ENCODE measurements at places on chromosomes 2 and 18. TPM values are rescaled to one million over a fixed set of nuclear protein-coding genes. Genes with fewer than 3 reads are reported as not detected.

GRCh38 chr2:96144481-96145035 lies 682 bp downstream of the DUSP2 start:
- H3K27me3 ChIP-seq, result no peaks in the 10 kb centered on the region
- DNase-seq, result no peak
- peaks cover 17% of the 10 kb centered on the region for H3K4me1 ChIP-seq
- H3K4me3 ChIP-seq, result peak overlapping the region; percentile 52

GRCh38 chr2:219107758-219108157 lies 47.0 kb upstream of the IHH start:
- H3K27ac ChIP-seq, result no peak overlapping the region
- H3K27me3 ChIP-seq, result no peaks in the 10 kb centered on the region
- no peaks in the 10 kb centered on the region for H3K36me3 ChIP-seq
- H3K4me1 ChIP-seq, result peaks cover 10% of the 10 kb centered on the region
- H3K4me3 ChIP-seq, result no peak overlapping the region
- DNase-seq, result no peak

GRCh38 chr2:202278036-202278760 lies 12.6 kb downstream of the NOP58 start:
- DNase-seq, result no peak
- H3K4me1 ChIP-seq, result peaks cover 6% of the 10 kb centered on the region
- no peak overlapping the region for H3K27ac ChIP-seq

DNA sequence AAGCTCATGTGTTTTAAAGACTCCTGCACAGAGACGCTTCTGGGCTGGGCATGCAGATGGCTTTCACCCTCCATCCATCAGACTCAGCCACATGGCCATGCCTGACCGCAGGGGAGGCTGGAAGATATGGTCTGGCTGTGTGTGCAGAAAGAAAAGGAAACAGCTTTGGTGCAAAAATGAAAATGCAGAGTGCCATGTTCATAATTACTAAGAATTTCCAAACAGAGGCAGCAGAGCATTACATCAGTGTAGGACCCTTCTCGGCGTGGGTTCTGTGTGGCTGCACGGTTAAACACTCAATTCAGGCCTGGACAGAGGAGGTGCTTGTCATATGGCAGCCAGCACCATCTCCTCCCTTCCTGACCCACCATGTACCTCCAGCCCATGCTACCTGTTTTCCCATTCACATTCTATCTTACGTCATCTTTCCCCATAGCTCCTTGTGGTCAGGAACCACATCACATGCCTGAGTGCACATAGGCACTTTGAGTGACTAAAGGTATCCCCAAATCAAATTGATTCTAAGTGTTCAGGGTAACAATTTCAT lies 200.3 kb upstream of the ID2 start:
- no peak overlapping the region for H3K4me3 ChIP-seq
- H3K36me3 ChIP-seq, result no peaks in the 10 kb centered on the region
- no peaks in the 10 kb centered on the region for H3K27me3 ChIP-seq
- no peak overlapping the region for H3K27ac ChIP-seq

- H3K4me1 ChIP-seq, result no peaks in the 10 kb centered on the region
- H3K27ac ChIP-seq, result no peak overlapping the region
- no peaks in the 10 kb centered on the region for H3K27me3 ChIP-seq
- no peak for DNase-seq
- no peaks in the 10 kb centered on the region for H3K36me3 ChIP-seq
Observed at GRCh38 chr18:78716022-78716421, 263.6 kb upstream of the SALL3 start.

DNA sequence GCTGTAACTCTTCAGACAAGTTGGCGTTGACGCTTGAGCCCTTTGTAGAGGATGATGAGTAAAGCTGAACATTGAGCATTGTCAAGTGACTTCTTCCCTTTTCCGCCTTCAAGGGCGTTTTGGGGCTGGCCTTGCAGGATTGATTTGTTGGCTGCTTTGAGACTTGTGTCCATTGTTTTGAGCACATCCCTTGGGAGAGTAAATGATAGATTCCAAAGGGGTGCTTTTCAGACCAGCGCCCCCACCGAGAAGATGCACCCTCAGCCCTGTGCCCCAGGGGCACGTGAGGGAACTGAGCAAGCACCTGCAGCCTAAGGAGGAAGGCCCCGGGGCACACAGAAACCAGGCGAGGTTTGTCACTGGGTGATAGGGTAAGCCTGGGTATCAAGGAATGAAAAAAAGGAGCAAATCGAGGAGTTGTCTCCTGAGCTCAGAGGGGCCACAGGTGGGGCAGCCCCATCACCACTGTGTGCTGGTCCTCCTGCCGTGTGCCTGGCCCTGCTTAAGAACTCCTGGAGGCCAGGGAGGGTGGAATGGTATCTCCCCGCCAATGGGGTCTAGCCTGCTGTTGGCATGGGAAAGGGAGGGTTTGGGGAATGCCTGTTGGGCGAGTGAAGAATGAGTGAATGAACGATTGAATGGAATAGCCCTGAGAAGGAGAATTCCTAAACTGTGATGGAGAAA lies 64.0 kb downstream of the RAB31 start:
- no peaks in the 10 kb centered on the region for H3K27me3 ChIP-seq
- H3K27ac ChIP-seq, result peak overlapping the region; percentile 54
- no peaks in the 10 kb centered on the region for H3K36me3 ChIP-seq
- H3K4me1 ChIP-seq, result peaks cover 29% of the 10 kb centered on the region
- no peak overlapping the region for H3K4me3 ChIP-seq

DNA sequence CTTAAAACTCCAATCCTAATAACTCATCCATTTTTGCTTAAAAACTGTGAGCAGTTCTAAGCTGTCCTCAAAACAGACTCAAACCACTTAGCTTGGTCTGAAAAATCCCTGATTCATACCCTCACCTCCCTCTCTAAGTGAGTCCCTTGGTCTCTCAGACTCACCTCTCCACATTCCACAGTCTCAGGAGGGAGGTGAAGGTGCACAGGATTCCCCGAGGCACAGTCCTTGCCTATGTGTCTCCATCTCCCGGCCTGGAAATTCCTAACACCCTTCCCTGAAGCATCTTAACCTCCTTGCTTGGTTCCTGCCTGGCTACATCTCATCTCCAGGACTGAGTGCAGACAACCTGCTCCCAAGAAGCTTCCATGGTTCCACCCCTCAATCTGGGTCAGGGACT lies 45.0 kb downstream of the CYRIA start:
- no peaks in the 10 kb centered on the region for H3K27me3 ChIP-seq
- peaks cover 57% of the 10 kb centered on the region for H3K4me1 ChIP-seq

DNA sequence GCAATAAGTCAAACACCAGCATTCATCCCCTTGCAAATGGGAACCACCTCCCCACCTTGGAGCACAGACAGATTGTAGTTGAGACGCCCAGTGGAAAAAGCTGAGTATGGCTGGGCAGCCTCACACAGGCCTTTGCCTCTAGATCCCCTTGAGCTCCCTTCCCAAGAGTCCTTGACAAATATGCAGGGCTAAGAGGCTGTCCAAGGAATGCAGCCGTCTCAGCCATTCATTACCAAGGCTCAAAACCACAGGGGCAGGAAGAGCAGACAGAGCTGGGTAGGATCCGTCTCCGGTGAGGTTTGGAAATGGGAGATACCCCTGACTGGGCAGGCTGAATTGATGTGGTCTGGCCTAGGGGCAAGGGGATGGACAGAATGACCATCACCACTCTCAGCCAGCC lies 557.1 kb downstream of the TNS1 start:
- no peak for DNase-seq
- no peaks in the 10 kb centered on the region for H3K4me1 ChIP-seq
- H3K4me3 ChIP-seq, result no peak overlapping the region
- no peaks in the 10 kb centered on the region for H3K27me3 ChIP-seq
- H3K27ac ChIP-seq, result no peak overlapping the region

- no peak overlapping the region for H3K4me3 ChIP-seq
- H3K27me3 ChIP-seq, result no peaks in the 10 kb centered on the region
- H3K27ac ChIP-seq, result no peak overlapping the region
- H3K36me3 ChIP-seq, result no peaks in the 10 kb centered on the region
- H3K4me1 ChIP-seq, result no peaks in the 10 kb centered on the region
Observed at GRCh38 chr2:181334158-181334826, 122.9 kb upstream of the ITGA4 start.

DNA sequence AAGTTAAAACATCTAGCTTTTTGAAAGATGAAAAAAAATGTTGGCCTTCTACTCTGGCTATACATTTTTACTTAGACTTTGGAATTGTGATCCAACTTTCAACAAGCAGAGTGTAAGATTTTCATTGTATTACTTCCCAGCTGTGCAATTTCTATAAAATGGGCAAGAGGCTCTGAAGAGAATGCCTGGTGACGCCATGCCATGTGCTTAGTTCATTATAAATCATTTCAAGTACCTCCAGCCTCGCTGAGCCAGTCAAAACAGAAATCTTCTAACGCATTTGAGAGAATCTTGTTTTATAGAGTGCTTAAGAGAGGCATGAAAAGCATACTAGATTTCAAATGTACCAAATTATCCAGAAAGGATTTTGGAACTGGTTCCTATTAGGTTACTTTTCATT lies 10.1 kb upstream of the STK17B start:
- H3K4me3 ChIP-seq, result no peak overlapping the region
- H3K27me3 ChIP-seq, result no peaks in the 10 kb centered on the region
- no peak for DNase-seq
- no peaks in the 10 kb centered on the region for H3K4me1 ChIP-seq

DNA sequence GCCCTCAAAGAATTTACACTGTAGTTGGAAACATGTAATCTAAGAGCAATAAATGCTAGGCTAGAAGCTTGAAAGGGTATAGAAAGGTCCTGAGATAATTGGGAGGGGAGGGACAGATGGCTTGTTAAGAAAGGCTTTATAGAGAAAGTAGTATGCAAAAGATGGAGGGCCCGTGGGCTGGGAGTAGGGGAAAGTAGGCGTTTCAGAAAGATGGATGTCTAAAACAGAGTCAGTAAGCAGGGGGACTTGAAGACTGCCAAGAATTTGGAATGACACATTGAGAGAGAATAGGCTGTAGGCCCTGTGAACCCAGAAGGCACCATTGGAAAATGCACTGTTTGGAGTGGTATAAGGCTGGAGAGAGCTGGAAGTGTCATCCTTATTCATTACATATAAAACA lies 822 bp downstream of the PSMG2 start:
- peaks cover 19% of the 10 kb centered on the region for H3K36me3 ChIP-seq
- H3K27ac ChIP-seq, result no peak overlapping the region
- H3K4me1 ChIP-seq, result peaks cover 34% of the 10 kb centered on the region
- H3K27me3 ChIP-seq, result no peaks in the 10 kb centered on the region

GRCh38 chr2:130884503-130884902 lies 47.8 kb downstream of the ARHGEF4 start:
- no peak for DNase-seq
- no peak overlapping the region for H3K27ac ChIP-seq
- H3K4me1 ChIP-seq, result no peaks in the 10 kb centered on the region
- H3K36me3 ChIP-seq, result no peaks in the 10 kb centered on the region

DNA sequence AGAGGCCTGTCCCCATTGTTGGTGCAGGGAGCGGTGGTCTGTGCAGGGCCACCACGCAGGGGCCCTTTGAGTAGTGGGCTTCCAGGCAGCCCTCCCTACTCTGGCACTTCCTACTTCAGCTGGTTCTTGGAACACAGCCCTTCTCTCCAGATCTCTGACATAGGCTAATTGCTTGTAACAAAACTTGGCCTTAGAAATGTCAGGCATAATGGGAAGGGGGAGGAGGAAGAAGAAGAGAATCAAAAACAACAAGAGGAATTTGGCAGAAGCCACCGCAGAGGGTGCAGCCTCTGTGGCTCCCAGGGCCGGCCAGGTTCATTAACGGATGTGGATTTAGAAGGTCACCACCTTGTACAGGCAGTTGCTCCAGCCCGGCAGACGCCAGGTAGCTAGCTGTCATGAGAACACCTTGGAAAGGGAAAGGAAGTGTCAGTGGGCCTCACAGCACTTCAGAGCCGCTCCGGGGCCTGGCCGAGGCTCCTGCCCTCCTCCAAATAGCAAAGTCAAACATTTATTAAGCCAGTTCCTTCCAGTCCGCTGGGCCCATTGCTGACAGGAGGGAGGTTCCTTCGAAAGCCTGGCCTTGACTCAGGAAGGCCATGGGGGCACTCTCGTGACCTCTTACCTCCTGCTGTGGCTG lies 7.4 kb downstream of the BOD1L2 start:
- H3K27me3 ChIP-seq, result no peaks in the 10 kb centered on the region
- no peak for DNase-seq
- no peaks in the 10 kb centered on the region for H3K4me1 ChIP-seq
- no peaks in the 10 kb centered on the region for H3K36me3 ChIP-seq

GRCh38 chr2:85605406-85606115 lies 3.1 kb upstream of the TMEM150A start:
- no peak overlapping the region for H3K4me3 ChIP-seq
- no peak for DNase-seq
- peaks cover 84% of the 10 kb centered on the region for H3K4me1 ChIP-seq
- H3K27me3 ChIP-seq, result no peaks in the 10 kb centered on the region

Gene SERPINB11
- 8.6 TPM for total RNA-seq

Gene FAM124B
- 1.7 TPM for total RNA-seq

Gene SLC9A4
- not detected for total RNA-seq

Gene TPO
- 2.0 TPM for total RNA-seq

Measured in vagina (tissue), 2 donors.